ENCODE measurements at places on chromosomes 7 and 10.

- no peak for DNase-seq
Observed at GRCh38 chr7:29237489-29237888, 42.9 kb downstream of the CHN2 start.

DNA sequence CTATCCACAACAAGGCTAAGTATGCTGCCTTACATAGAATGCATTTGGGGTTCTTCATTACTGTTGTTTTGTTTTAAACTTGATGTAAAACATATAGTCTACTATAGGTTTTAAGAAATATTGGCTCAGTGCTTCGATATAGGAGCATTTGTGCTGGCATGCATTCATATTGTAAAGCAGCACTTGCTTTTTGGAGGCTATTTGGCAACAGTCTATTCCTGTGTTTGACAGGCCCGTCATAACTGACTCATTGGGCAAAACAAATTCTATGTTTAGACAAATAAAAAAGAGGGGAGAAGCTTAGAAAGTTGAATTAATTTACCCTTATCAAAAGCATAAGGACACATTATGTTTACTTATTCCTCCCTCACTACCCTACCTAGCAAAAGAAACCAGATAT, 38.4 kb upstream of the PLXDC2 start:
- no peak for DNase-seq

GRCh38 chr7:120272701-120273475, at the start of gene KCND2:
Gene KCND2, plus strand, starts transcription at chr7:120273175.
- no peak for DNase-seq

GRCh38 chr7:116509982-116510579, 10.5 kb downstream of the CAV2 start:
- no peak for DNase-seq

- no peak for DNase-seq
Observed at GRCh38 chr7:135094472-135095237, 53.2 kb upstream of the TMEM140 start.

- no peak for DNase-seq
Observed at GRCh38 chr7:102425639-102426267, 7.6 kb upstream of the ORAI2 start.

- DNase-seq = no peak
Observed at GRCh38 chr7:158252081-158252836, 335.4 kb downstream of the PTPRN2 start.

- no peak for DNase-seq
Observed at GRCh38 chr7:139999516-139999915, 63.2 kb downstream of the PARP12 start.

- no peak for DNase-seq
Observed at GRCh38 chr10:119209035-119209735, 1.8 kb downstream of the GRK5 start.

DNA sequence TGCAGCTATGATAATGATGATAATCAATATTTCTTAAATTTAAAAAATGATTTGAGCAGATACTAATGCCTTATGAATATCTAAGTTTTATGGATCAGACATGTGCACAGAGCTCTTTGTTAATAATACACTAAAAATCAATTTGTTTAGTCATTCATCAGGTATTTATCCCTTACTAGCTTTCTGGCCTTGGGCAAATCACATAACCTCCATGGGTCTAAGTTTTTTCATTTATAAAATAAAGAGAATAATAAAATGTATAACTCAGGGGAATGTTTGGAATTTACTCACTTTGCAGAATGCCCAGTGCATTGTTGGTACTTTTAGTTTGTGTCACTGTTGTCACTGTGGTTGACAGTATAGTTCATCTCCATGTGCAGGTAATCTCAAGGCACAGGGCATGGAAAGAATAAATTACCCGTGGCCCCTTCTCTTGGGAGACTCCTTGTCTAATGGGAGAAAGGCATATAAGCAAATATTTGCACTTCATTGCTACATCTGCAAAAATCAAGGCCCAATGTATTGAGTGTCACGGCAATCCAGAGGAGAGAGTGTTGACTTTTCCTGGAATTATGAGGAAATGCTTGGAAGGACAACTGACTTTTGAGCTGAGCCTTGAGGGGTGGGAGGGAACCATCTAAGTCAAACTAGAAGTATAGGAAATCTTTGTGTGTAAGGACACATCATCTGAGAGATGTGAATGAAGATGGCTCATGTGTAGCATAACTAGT, 64.7 kb upstream of the CTTNBP2 start:
- DNase-seq = no peak

DNA sequence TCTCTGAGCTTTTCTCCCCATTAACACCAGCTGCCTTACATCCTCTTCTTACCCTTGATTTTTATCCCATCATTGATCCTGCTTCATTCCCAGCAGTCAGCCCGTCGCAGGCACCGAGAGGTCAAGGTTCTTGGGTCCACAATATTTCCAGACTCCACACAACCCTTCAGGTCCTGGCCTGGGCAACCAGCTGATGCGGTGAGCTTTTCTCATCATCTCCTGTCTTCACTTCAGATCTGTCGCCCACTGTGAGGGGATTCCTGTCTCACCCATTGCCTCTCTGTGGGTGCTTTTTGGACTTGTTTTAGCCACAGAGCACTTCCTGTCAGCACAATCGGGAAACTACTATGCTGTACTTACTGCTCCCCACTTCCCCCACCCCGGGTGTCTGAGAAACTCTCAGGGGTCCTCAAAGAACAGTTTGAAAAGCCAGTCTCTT, 8.4 kb upstream of the PVRIG start:
- no peak for DNase-seq

DNA sequence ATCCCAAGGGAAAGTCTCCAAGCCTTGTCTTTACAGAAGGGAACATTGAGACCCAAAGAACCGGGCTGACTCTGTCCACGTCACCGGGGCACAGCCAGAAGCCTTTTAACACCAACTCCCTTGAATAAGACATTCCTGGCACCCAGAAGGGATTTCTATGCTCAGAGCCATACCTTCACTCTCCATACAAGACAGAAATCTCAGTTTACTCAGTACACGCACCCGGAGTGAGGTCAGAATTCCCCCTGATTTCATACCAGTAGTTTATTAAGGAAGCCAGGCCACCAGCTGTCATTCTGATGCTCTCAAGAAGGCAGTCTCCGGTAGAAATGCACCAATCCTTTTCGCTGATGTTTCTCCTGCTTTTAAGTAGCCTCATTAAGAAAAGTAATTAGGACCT, 134.2 kb upstream of the KCNMA1 start:
- DNase-seq = no peak

- DNase-seq = no peak
Observed at GRCh38 chr10:22742678-22743077, 28.3 kb upstream of the PIP4K2A start.

DNA sequence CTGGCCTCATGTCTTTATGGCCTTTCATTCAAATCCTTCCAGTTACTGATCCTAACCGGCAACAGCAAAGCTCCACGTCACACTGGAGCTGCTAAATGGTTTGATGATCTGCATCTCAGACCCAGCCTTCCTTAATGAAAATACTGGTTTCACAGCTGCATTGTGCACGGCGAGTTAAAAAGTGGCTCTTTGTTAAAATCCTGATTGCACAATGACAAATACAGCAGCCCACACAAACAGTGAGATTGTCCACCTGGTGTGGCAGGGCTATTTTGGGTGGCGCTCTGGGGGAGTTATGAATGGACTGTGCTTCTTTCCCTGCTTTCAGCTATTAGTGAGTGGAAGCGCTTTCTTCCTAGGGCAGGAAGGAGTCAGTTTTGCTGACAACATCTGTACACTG, 63.4 kb upstream of the C1QL3 start:
- no peak for DNase-seq

GRCh38 chr10:102280397-102281101, 35.2 kb downstream of the GBF1 start:
- DNase-seq = no peak

- DNase-seq = no peak
Observed at GRCh38 chr10:49592726-49593563, 17.2 kb upstream of the SLC18A3 start.

DNA sequence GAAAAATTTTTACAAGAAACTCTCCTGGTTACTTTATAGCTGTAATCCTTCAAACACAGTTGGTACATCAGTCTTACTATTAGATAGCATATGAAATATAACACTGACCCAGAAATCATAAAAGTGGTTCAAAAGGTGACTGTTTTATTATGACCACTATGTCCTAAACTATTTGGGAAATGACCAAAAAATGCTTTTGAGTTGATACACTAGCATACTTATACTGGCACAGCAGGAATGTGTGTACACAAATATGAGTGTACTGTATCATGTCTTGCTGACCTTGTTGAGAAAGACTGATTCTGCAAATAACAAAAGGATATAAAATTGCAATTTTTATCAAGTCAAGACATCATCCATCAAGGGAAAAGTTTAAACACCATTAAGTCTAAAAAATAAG, 24.3 kb downstream of the CSTF2T start:
- DNase-seq = no peak

GRCh38 chr10:66783316-66783715, 142.5 kb upstream of the LRRTM3 start:
- DNase-seq = no peak

GRCh38 chr10:50511492-50512213, 112.1 kb downstream of the SGMS1 start:
- no peak for DNase-seq

GRCh38 chr7:131933751-131934289, 377.4 kb upstream of the PODXL start:
- no peak for DNase-seq

DNA sequence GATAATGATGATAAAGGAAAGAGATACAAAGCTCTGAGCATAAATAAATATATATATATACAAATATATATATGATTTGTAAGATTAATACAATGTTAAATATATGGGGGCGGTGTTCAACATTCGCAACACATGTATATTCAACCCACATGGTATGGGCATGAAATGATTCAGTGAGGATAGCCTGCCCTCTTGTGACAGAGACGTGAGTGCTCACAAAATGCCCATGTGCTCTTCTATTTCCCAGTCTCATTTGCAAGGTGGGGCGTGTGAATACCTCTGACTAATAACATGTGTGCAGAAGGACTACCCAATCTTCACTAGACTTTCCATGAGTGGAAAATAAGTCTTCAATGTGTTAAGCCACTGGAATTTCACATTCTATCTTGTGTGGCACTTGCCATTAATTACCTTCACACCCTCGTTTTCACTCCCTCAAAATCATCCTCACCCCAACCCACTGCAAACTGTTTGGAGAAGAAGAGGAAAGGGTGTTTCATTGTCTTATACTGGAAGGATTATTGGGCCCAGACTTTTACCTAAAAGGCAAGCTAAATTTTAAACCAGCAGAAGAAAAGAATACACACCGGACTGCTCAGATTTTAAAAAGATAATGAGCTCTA, 26.9 kb downstream of the ASAH2 start:
- no peak for DNase-seq

- no peak for DNase-seq
Observed at GRCh38 chr7:50149369-50149768, 56.3 kb upstream of the ZPBP start.

- no peak for DNase-seq
Observed at GRCh38 chr7:17524746-17525145, 226.3 kb downstream of the AHR start.

DNA sequence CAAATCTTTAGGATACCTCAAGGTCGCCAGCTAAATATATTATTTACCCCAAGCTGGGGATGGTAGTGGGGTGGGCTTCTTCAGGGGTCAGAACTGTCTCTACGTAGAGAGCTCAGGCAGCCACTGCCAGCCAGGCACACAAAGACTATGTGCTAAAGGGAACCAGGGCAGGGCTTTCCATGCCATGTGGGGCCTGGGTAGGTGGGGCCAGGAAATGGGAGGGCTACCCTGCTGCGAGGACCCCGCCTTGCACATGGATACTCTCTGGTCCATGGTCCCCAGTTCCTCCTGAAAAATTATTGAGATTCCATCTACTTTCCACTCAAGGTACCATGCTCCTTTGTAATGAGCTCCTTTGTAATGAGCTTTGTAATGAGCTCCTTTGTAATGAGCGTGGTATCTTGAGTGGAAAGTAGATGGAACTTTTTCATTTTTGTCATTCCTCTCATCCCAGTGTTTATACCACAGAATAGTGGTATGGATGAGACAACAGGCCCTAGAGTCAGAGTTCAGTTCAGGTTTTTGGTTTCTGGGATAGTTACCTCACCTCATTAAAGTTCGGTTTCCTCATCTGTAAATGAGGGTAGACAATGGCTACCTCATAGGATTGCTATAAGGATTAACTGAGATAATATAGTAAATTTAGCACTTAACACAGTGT, 5.8 kb downstream of the SYNPO2L start:
- DNase-seq = no peak

DNA sequence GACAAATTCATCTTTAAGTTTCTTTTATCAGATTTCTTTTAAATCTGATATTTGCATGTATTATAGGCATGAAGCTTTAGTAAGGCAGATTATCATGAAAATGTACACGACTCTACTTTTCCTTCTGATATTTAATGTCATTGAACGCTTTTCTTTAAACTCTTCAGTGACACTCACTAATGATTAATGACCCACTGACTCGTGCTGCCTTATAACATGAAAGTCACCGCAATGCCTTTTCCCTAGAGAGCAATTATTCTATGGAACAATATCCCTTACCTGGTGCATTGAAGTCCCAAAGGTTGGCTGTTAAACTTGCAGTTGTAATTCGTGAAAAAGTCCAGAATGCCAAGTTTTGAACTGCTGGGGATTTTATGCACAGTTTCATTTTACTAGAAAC, 33.4 kb upstream of the HGF start:
- DNase-seq = no peak

DNA sequence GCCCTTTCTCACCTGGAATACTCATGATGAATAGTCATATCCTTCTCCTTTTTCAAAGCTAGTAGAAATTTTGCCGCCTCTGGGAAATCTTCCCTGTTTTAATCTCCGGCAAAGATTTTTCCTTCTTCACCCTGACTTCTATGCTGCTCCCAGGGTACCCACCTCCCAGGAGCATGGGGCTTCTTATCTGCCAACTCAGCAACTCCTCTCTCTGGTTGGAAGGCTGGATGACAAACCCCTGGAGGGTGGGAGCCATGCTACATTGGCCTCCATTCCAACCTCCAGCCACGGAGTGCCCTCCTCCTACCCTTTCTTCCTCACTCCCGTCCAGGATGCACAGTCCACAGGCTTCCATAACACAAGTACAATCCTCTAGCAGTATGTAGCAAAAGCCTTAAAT, 19.9 kb downstream of the NEUROG3 start:
- DNase-seq = no peak

GRCh38 chr10:123640016-123640535, 26.1 kb upstream of the GPR26 start:
- DNase-seq = no peak

GRCh38 chr7:74269757-74270277, 15.6 kb upstream of the RFC2 start:
- no peak for DNase-seq

- DNase-seq = no peak
Observed at GRCh38 chr10:112447620-112447928, 559 bp downstream of the VTI1A start.

All from cortex of kidney (tissue), 1 donor.